ENCODE measurements at places on chromosomes 6 and 20. TPM values are rescaled to one million over a fixed set of nuclear protein-coding genes. Genes with fewer than 3 reads are reported as not detected.

BMP6 gene
- 1.2 TPM for total RNA-seq

TMEM200A gene
- 10.4 TPM for total RNA-seq

TMEM170B gene
- 5.4 TPM for total RNA-seq

MMP24 gene
- 7.2 TPM for total RNA-seq

PLTP gene
- total RNA-seq = 133 TPM

DBNDD2 gene
- 61.1 TPM for total RNA-seq

HEY2 gene
- total RNA-seq = 10.6 TPM

Data from WTC11 (cell line).